ENCODE measurements at places on chromosomes 4 and X. TPM values are rescaled to one million over a fixed set of nuclear protein-coding genes. Genes with fewer than 3 reads are reported as not detected.

Gene NALF2
- total RNA-seq: not detected

DNA sequence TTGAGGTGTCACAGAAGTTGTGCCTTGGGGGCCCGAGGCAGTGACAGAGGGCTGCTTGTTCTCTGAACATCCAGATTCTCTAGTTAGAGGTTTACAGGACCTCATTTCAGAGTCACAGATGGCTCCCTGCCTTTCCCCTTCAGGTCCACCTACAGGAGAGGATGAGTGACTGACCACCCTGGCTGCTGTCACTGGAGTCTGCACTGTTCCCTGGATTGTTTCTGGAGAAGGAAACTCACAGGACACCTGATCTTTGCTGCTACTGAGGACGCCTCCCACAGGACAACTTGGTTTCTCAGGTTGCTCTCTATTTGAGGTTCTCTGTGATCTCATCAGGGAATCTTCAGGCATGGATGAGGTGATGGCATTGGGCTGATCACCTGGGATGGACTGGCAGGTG lies 58.3 kb downstream of the GPRIN3 start:
- no peak for DNase-seq

DNA sequence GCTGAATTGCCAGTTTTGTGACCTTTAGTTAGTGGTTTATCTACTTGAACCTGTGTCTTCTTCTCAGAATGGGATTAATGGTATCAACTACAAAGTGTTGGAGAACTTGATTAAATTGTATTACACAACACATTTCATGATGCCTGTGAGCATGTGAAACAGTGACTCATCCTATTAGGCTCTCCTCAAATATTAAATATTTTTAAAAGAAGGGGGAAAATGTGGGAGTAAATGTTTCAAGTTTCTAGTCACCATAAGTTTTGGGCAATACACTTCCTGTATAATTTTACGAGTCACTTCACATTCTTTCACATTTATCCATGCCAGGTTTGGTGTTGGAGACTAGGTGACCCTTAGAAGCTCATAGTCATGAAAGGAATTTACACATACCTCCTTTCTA lies 147.0 kb downstream of the HS3ST1 start:
- DNase-seq: no peak

GRCh38 chr4:120923207-120923522 lies 639 bp upstream of the PRDM5 start:
- DNase-seq: no peak

Gene MAGEA4
- not detected for total RNA-seq

GRCh38 chr4:77375866-77376607 lies 219.0 kb downstream of the CCNG2 start:
- DNase-seq: no peak
